ENCODE measurements at places on chromosomes 16 and 17. TPM values are rescaled to one million over a fixed set of nuclear protein-coding genes. Genes with fewer than 3 reads are reported as not detected.

NEUROD2 gene
- polyA plus RNA-seq, result not detected

GP1BA gene
- polyA plus RNA-seq, result not detected

KDM6B gene
- 35.9 TPM for polyA plus RNA-seq

SHBG gene
- polyA plus RNA-seq, result 2.0 TPM

YBX2 gene
- not detected for polyA plus RNA-seq

SLC12A3 gene
- polyA plus RNA-seq, result not detected

C17orf107 gene
- polyA plus RNA-seq, result 0.47 TPM

SLC22A31 gene
- polyA plus RNA-seq, result 2.9 TPM

GRCh38 chr17:7959503-7960253 lies 27.7 kb downstream of the CNTROB start:
- DNase-seq, result no peak

GRCh38 chr16:57284209-57284951 lies at the start of gene PLLP:
PLLP (minus strand) TSS chr16:57284672; CDS start chr16:57284540, 132 bp downstream.
- DNase-seq, result peak; percentile 41

DNA sequence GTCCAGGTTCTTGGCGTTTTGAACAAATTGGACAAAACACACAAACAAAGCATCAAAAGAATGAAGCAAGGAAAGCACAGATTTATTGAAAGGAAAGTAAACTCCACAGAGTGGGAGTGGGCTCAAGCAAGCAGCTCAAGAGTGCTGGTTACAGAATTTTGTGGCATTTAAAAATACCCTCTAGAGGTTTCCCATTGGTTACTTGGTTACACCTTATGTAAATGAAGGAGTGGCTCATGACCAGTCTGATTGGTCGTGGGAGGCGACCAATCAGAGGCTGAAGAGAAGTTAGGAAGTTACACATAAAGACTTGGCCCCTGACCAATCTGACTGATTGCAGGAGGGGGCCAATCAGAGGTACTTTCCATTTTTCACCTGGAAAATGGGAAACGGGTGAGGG lies 1373.8 kb upstream of the GOT2 start:
- no peak for DNase-seq

GRCh38 chr17:29546085-29546484 lies 20.8 kb downstream of the ABHD15 start:
- no peak for DNase-seq

DNA sequence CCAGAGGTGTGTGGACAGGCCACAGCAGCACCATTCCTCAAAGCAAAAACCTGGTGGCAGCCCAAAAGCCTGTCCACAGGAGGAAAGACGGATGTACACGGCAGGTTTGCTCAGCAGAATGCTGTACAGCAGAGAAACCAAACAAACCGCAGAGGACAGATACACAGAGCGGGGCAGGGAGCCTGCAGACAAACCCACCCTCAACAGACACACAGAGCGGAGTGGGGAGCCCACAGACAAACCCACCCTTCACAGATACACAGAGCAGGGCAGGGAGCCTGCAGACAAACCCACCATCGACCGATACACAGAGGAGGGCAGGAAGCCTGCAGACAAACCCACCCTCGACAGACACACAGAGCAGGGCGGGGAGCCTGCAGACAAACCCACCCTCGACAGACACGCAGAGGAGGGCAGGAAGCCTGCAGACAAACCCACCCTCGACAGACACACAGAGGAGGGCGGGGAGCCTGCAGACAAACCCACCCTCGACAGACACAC lies 53.0 kb upstream of the METRNL start:
- no peak for DNase-seq

DNA sequence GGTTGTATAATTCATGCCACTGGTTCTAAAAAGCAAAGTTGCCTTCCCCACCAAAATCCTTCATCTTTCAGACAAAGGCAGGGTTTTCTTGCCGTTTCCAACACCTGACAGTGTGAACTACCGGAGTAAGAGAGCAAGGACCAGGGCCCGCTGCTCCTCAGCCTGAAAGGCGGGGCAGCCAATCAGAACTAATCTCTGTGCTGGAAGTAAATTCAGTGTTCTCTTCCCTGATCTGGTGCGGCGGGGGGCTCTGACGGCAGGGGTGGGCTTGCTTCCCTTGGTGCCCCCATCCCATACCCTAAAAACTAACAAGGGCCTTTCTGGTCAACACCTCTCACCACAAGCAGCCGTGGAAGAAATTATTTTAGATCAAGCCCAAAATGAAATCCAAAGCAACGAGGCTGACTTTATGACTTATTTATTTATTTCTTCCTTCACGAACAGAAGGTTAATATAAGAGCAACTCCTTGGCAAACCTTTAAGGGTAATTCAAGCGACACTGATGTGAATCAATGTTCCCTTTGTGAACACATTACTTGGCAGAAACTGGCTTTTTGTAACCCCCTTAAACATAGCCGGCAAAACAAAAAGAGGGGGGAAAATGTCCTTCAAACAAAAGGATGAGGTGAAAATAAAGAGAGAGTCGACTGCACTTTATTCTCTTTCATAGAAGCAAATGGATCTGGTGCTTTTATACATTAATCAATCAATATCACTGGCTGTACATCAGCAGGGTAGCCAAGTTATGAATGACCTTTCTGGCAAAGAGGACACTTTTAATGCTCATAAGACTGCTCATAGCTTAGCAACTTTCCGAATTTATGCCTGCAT lies 189.9 kb downstream of the ZFHX3 start:
- no peak for DNase-seq

DNA sequence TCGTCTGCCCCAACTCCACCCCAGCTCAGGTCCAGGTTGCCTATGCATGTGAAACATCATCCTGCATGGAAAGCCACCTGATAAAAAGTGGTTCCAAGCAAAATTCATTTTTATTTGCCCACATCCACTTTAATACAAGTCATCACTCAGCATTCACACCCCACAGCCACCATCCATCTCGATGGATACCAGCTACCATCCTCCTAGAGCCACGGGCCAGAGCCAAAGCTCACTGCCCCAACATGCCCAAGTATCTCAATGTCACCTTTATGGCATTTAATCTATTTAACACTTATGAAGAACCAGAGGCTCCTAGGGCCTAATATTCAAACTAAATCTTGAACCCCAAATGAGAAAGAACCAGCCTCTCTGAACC lies 70.5 kb downstream of the COPRS start:
- no peak for DNase-seq

GRCh38 chr17:41987642-41988041 lies 21.0 kb downstream of the CNP start:
- no peak for DNase-seq

DNA sequence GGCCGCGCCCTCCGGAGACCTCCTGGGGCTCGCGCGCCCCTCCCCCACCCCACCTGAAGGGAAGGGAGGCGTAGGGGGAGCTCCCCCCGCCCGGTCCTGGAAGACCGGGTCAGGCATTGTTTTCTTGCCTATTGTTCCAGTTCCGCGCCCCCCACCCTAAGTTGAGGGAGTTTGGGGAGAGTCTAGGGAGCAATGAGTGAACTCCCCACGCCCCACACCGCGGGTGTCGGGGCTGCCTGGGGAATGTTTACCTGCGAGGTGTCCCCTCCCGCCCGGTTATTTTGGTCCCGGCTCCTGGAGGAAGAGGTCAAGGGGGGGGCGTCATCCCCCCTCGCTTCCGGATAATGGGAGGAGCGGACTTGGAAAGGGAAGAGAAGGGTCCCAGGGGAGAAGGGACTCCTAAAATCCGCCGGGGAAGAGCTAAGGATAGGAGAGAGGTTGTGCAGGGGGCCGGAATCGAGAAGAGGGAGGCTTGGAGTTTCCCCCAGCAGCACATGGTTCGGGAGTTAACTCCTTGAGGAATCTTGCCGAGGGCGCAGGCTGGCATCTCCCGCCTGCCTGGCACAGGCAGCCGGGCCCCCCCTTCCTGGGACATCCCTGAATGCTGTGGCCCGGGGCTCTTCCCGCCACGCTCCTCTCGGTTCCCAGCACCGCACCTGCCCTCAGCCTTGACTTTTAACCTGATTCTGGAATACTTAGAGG lies 881 bp downstream of the MLLT6 start:
- no peak for DNase-seq

DNA sequence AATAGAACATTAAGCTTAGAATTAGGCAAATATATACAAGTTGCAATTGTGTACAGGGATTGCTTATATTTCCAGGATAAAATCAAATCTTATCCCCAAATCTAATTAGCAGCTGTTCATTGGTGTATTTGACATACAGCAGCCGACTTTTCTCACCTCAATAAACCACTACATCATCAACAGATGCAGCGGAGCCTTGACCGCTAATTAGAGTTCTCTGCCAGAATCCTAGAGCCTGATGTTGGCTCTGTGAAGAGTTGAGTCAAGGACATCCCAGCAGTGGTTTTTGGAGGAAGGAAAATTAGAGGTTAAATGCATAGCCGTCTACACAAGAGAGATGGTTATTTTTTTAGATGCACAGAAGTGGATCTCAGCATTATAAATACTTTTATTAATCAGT lies 221.9 kb upstream of the CACNG5 start:
- DNase-seq, result no peak

DNA sequence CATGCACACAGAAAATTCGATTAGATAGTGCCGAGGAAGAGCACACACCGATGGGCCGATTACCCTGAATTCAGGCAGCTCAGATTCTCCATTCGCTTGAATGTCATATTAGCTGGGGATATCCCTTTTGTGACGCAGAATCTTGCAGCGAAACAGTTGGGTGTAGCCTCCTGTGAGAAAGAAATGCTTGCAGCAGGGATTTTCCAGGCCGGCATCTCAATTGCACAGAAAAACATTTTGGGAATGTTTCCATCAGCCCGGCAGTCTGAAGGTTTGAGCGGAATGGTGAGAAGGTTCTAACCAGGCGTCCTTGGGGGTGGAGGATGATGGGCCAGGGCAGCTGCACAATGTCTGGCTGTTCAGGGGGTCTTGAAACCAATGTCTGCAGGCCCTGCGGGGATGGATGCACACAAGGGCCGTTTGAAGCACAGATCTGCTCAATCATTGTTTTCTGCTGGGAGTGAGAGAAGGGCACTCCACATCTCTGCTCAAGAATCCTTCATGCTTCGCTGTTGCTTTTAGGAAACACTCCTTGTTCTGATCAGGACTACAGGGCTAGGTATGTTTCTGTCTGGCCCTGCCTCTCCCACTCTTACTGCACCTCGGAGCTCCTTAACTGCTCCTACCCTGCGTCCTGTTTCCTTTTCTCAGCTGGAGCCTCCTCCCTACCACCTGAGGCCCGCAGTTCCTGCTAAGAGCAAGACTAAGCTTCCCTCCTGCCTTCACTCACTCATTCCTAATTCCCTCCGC lies 94.6 kb downstream of the CMIP start:
- DNase-seq, result no peak

- DNase-seq, result no peak
Measured at GRCh38 chr17:82351254-82351712, 7.8 kb upstream of the TEX19 start.

DNA sequence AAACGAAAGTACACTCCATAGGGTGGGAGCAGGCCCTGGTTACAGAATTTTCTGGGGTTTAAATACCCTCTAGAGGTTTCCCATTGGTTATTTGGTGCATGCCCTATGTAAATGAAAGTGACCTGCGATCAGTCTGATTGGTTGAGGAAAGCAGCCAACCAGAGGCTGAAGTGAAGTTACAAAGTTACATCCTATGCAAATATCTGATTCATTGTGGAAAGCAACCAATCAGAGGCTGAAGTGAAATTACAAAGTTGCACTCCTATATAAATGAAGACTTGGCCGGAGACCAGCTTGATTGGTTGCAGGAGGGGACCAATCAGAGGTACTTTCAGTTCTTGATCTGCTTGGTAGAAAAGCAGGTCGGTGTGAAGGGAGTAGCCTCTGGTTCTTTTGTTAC lies 24.4 kb downstream of the NAA60 start:
- DNase-seq, result no peak

DNA sequence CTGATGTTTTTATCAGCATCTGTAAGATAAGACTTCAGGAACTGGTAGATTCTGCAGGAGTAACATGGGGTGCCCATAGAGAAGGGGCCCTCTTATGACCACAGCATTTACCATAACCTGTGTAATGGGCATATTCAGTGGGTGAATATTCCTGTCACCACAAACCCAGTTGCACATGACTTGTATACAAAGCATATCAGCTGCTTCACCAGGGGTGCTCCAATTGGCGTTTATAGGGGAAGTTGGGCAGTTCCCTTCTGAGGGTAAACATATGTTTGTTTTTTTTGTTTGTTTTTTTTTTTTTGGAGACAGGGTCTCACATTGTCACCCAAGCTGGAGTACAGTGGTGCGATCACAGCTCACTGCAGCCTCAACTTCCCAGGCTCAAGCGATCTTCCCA lies 11.5 kb upstream of the ZG16 start:
- no peak for DNase-seq

DNA sequence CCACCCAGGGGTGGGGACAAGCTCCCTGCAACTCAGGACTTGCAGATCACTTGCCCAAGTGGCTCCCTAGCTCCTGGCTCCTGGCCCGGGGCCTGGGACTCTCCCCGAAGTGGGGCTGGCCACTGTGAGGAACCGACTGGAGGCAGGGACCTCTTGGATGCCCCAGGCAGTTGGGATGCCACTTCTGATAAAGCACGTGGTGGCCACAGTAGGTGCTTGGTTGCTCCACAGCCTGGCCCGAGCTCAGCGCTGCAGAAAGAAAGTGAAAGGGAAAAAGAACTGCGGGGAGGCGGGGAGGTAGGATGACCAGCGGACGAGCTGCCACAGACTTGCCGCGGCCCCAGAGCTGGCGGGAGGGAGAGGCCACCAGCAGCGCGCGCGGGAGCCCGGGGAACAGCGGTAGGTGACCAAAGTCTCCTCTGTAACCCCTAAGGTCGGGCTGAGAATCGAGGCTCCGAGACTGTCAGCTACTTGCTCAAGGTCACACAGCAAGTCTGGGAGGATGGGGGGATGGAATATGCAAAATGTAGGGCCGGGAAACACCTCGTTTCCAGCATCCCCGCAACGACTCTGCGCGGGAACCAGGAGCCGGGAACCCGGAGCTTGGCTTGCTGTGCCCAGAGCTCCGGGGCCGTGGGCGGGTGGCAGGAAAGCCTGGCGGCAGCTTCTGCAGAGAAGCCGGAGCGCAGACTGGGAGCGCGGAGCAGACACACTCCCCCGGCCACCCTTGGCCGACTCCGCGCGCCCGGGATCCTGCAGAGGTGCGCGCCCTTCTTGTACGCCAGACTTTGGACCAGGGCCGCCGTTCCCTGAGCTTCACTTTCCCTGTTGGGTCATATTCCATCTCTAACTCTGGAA lies 1.9 kb downstream of the CIITA start:
- DNase-seq, result peak; percentile 79

DNA sequence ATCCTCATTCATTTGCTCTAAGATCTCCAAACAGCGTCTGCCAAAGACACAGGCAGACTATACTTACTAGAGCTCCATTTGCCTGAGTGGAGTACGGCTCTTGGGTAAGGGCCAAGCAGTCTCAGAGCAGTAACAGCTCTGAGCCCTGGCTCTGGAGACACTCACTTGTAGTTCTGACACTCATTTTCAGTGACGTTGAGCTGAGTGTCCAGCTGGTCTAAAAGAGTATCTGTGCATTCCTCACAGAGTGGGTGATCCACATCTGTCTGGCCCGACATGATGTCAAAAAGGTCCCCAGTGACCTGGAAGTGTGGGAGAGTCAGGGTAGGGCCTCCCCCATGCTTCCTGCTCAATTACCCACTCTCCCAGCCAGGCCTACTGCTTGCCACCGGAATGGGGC lies 5.7 kb downstream of the BECN1 start:
- DNase-seq, result no peak
